ENCODE measurements at places on chromosomes 2 and 18.

GRCh38 chr2:121722479-121722878 lies 14.2 kb downstream of the NIFK start:
- DNase-seq: no peak

DNA sequence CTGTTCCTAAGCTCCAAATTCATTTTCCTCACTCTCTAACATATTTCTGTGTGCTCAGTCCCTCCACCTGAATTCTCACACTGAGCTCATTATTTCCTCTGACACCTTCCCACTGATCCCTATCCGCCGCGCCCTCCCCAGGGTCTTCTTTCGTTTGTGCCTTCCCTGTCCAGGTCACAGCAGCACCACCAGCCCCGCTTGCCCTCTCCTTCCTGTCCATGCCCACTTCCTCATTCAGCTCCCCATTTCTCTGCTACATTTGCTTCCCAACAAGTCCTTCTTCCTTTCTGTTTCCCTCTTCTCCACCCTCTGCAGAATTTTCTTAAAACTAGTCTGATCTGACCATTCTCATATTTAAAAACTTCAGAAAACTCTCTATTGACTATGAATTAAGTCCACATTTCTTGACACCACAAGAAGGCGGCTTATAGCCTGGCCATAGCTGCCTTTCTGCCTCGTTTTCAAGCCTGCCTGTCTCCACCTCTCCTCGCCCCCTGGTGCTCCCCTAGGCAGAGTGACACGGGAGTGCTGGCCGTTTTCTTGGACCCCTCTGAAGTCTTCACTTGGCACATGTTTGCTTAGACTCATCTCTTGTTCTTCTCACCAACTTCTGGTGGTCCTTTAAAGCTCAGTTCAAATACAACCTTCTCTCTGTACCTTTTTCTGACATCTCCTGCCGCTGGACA lies 138.7 kb upstream of the BOD1L2 start:
- no peak for DNase-seq

- DNase-seq: no peak
These were observed 489 bp downstream of the TRMT61B start for GRCh38 chr2:28869494-28870145.

DNA sequence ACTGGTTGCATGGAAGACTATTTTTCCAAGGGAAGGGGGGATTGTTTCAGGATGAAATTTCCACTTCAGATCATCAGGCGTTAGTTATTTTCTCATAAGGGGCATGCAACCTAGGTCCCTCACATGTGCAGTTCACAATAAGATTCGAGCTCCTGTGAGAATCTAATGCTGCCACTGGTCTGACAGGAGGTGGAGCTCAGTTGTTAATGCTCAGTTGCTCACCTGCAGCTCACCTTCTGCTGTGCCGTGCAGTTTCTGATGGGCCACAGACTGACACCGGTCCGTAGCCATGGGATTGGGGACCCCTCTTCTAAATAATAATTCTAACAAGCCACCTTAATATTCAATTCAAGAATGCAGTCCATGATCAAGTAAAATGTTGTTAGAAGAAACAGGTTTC lies 34.9 kb downstream of the PLCL1 start:
- DNase-seq: peak; percentile 17

- no peak for DNase-seq
These were observed 21.2 kb downstream of the MRPL33 start for GRCh38 chr2:27792759-27793158.

DNA sequence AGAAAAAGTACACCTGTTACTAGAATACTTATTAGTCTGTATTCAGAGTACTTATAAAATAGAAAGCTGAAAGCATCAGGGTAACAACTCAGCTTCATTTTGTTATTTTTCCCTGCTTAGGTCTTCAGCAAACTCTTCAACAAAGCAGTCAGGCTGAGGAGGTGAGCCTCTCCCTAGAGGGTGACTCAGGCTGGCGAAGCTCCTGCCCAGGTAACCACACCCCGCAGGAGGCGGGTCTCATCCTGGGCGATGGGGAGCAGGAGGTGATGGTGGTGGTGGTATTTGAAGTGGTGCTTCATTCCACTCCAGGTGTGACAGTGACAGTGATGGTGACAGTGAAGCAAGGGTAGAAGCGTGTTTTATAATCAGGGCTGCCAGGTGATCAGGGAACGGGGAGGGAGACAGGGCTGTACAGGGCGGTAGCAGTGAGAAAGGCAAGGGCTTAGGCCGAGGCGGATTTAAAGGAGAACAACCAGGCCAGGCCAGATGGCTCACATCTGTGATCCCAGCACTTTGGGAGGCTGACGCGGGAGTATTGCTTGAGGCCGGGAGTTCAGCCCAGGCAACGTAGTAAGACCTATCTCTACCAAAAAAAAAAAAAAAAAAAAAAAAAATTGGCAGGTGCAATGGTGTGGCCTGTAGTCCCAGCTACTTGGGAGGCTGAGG lies 127.1 kb downstream of the SOCS6 start:
- no peak for DNase-seq

DNA sequence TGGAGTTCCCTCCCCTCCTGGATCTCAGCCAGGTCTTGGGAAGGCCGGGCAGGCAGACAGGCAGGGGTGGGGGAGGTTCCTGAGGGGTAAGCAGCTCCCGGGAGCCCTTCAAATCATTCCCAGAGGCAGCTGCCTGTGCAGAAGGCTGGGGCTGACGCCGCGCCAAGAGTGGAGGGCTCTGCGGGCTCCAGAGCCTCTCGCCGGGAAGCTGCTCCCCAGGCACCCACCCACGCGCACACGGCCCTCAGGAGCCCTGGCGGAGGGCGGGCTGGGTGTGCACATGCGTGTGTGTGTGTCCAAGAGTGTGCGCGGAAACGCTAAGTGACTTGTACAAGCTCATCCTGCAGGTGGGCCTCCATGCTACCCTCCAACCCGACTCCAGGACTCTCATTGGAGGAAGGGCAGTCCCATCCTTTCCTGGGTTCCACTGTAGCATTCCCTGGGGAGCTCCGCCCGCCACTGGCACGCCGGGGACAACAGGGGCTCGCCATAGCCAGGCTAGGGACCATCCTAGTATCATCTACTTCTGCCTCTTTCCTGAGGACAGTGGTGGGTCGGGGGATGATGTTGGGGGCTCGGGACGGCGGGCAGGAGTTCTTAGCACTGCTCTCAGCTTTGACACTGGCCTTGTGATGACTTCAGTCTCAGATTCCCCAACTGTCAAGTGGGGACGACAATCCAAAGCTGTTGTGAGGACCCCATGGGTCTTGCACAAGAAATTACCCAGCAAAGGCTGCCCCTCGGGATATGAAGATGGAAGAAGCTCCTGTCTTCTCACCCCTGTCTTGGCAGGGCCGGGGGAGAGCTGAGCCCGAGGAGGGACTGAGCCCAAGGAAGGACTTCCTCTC lies 50.3 kb downstream of the INHBB start:
- DNase-seq: no peak

GRCh38 chr2:80489717-80490116 lies 185.2 kb upstream of the LRRTM1 start:
- DNase-seq: no peak

DNA sequence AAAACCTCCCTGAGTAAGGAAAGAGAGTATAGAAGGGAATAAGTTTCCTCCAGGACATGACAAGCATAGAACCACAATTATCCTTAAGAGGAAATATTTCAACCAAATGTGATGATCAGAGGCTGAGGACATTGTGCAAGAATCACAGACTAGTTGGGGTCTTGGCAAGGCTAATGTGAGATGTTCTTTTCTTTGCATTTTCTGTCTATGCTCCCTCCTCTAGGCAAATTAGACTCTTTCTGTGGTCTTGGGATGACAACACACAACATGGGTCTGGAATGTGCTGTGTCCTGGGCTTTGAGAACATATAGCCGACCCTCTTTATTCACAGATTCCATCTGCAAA lies 32.0 kb upstream of the IL1RL1 start:
- DNase-seq: no peak

DNA sequence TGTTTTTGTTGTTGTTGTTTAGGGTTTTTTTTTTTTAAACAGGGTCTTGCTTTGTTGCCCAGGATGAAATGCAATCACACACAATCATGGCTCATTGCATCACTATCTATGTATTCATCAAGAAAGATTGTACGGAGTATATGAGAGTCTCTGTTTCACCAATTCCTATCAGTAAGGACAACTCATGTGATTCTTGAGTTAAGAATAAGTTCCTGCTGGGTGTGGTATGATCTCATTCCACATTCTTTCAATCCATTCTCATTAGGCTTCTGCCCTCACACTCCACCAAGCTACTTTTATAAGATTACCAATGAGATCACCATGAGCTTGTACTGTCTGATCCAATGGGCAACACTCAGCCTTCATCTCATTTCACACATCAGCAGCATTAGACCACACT lies 9.1 kb upstream of the AP1S3 start:
- DNase-seq: no peak

GRCh38 chr2:53517406-53517805 lies 250.2 kb upstream of the CHAC2 start:
- no peak for DNase-seq

- no peak for DNase-seq
These were observed 33.0 kb downstream of the MRO start for GRCh38 chr18:50786864-50787263.

DNA sequence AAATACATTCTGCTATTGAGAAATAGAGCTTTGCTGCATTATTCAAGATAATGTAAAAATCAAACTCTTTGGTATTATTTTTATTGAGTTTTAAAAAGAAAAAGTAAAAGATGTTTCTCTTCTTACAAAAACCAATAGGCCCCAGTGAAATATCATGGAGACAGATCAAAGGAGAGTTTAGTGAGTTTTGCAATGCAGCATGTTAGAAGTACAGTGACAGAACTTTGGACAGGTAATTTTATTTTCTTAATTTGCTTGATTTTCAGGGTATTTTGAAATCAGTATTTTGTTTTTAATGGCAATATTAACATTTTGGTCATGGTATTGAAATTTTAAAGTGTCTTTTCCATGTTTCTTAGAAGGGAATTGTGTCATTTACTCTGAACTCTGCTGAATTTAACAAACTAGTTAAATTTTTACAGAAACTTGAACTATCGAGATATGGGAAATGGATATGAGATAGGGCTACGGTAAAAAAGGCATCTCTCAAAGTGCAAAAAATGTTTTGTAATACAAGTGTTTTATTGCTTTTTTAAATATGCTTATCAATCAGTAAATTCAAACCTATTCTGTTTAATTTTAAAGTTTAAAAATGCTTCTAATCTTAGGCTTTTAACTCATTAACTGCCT lies 13.8 kb downstream of the DNAJC10 start:
- no peak for DNase-seq

GRCh38 chr2:218877331-218877730 lies 3.3 kb upstream of the WNT10A start:
- DNase-seq: no peak
